Effector memory CD8-positive, alpha-beta T cell (primary cell): ENCODE measurements at places on chromosomes 1 and 21.

GRCh38 chr1:112141923-112142322, 152.5 kb upstream of the KCND3 start:
- no peak for DNase-seq

DNA sequence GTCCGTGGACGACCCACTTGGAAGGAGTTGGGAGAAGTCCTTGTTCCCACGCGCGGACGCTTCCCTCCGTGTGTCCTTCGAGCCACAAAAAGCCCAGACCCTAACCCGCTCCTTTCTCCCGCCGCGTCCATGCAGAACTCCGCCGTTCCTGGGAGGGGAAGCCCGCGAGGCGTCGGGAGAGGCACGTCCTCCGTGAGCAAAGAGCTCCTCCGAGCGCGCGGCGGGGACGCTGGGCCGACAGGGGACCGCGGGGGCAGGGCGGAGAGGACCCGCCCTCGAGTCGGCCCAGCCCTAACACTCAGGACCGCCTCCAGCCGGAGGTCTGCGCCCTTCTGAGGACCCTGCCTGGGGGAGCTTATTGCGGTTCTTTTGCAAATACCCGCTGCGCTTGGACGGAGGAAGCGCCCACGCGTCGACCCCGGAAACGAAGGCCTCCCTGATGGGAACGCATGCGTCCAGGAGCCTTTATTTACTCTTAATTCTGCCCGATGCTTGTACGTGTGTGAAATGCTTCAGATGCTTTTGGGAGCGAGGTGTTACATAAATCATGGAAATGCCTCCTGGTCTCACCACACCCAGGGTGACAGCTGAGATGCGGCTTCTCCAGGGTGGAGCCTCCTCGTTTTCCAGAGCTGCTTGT, 32.4 kb downstream of the PRMT2 start:
- no peak for DNase-seq

DNA sequence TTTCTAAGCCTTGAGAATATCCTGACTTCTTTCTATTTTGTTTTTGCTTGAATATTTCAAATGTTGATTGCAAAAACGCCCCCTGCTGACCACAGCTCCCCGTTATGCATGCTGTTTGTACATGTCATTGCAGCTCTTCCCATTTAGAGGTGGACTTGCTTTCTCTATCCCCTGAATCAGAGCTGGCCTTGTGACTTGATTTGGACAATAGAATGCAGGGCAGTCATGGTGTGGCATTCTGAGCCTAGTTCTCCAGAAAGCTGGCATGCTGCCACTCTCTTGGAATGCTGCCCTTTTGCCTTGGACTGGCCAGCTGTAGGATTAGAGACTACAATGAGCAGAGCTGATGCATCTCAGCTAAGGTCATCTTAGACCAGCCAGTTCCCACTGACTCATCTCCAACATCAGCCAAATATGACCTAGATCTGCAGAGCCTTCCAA, 1561.5 kb downstream of the MRPL39 start:
- DNase-seq, result no peak

GRCh38 chr1:161092621-161093028, 3.3 kb upstream of the NECTIN4 start:
- no peak for DNase-seq

DNA sequence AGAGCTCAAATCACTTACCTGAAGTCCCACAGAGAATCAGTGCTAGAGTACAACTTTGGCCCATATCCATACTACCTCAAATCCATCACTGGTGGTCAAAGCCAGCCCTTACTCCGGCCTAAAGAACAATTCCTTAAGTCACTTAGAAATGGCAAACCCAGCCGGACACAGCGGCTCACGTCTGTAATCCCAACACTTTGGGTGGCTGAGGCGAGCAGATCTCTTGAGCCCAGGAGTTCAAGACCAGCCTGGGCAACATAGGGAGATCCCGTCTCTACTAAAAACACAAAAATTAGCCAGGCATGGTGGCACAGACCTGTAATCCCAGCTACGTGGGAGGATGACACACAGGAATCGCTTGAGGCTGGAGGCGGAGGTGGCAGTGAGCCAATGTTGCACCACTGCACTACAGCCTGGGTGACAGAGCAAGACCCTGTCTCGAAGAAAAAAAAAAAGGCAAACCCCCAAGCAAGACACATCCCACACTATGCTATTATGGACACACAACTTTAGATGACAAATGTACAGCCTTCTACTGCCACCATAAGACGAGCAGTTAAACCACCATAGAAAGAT, 24.0 kb downstream of the NPHP4 start:
- no peak for DNase-seq

DNA sequence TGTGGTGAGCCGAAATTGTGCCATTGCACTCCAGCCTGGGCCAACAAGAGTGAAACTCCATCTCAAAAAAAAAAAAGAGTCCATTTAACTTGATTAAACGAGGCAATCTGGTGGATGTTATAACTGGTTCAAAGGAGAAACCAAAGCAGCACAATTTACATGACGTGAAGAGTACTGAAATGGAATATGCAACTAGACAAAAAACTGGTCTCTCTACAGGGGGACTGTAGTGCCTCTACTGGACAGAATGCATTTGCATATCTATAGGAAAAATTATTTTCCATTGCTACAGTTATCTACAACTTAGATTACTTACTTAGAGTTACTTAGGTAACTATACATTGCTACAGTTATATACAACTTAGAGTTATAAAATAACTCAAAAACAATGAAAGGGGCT, 2.7 kb upstream of the CAPN2 start:
- no peak for DNase-seq

- no peak for DNase-seq
These were observed 52.0 kb upstream of the SMYD2 start for GRCh38 chr1:214228976-214229375.

GRCh38 chr21:42376338-42376982, 10.1 kb upstream of the TFF1 start:
- no peak for DNase-seq

DNA sequence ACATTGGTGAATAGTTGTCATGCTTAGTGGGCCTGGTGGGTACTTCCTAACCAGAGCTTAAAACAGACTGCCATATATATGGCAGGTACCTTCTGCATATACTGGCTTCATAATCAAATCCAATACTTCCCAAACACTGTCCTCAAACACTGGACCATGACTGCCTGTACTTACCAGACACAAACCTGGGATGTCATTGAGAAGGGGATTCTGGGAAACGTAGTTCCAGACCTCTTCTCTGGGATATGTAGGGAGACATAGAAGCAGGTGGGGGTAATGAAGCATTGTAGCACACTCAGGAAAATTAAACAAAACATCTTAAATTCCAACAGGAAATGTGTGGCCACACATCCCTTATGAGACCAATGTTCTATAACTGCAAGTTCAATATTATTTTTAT, 76.5 kb upstream of the ADAMTS5 start:
- DNase-seq, result no peak

- DNase-seq, result no peak
These were observed 247.9 kb downstream of the SLC45A1 start for GRCh38 chr1:8565802-8566201.

DNA sequence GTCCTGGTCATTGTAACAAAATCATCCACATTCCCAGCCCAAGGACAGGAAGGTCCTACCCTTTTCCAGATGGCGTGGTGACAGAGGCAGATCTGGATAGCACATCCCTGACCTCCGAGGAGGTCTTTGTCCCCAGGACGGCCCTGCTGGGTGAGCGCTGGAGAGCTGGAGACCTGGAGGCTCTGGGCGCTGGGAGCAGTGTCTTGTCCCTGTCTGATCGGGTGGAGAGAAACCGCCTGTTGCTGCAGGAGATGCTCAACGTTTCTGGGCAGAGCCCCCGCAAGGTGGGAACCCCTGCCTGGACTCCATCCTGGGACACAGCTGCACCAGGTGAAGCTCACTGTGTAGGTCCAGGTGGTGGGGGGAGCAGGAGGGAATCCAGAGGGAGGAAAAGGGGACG, 4.1 kb downstream of the KIAA1614 start:
- no peak for DNase-seq

DNA sequence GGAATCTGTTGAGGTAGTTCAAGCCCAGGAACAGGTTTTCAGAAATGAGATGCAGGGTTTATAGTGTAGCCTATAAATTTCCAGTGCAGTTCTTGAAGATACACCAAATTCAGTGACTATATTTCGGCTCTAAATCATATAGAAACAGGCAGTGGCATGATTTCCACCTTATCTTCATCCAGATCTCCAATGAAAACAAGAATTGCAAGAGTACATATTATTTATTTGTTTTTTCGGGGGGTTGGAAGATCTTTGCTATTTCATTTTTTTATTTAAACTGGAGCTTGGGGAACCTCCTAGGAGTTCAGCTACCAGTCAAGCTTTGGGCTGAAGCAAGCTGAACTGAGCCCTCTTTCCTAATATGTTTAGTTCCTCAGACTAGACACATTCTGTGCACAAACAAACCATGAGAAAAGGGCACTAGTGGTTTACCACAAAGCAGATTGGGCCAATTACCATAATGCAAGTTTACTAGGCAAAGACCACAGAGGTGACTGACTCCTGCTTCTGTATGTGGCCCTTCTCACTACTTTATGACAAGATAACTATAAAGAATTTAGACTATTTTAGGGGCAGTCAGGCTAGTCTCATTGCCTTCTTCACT, 68.5 kb downstream of the RGS2 start:
- DNase-seq, result no peak
